CD4-positive, alpha-beta T cell treated with Interleukin-6 for 4 hours (primary cell): ENCODE measurements at places on chromosomes 6 and 20.

DNA sequence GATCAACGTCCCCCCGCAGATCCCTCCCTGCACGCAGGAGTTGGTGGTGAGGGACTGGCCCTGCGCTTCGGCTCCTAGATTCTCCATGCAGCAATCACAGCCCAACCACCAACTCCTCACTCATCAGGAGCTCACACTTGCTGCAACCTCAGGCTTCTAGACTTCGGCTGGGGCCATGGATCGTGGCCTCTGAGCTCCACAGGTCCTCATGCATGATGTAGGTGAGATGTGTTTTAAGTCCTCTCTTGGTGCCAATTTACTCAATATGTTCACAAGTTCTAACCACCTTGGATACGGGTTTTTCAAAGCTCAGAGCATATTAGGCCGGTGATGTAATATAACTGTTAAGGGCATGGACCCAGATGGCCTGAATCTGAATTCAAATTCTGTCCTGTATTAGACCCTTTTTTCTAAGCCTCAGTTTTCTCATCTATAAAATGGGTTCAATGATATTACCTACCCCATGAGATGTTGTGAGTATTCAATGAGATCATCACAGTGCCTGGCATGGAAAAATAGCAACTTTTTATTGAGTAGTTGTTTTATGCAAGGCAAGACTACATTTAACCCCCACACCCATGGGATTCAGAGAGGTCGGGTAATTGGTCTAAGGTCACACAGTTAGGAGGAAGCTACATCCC is 31.0 kb downstream of the SUN5 start:
- no peak for DNase-seq

DNA sequence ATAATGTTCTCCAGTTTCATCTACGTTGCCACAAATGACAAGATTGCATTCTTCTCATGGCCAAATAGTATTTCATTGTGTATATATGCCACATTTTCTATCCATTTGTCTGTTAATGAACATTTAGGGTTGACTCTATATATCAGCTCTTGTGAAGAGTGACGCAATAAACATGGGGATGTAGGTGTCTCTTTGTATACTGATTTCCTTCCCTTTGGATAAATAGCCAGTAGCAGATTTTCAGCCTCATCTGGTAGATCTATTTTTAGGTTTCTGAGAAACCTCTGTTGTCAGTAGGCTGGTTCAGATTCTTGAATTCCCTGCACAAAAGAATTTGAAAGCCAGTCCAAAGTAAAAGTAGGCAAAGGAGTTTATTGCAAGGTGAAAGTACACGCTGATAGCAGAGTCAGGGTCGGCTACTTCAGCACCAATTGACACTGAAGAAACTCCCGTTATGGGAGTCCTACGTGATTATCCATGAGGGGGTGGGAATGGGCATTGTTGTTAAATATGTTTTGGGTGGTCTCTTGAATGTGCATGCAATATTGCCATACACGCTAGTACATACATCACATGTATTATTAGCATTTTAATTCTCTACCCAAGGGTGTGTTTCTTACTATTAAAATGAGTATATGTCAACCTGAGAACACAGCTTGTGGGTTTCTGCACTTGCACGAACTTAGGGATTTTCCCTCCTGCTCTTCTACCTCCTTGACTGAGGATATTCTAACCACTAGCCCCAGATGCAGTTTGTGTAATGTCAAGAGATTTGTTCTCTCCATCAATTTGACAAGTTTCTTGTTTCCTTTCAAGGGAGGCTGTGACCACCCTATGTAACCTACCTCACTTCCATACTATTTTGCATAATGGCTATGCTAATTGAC is 14.4 kb upstream of the SLC17A2 start:
- DNase-seq, result no peak

DNA sequence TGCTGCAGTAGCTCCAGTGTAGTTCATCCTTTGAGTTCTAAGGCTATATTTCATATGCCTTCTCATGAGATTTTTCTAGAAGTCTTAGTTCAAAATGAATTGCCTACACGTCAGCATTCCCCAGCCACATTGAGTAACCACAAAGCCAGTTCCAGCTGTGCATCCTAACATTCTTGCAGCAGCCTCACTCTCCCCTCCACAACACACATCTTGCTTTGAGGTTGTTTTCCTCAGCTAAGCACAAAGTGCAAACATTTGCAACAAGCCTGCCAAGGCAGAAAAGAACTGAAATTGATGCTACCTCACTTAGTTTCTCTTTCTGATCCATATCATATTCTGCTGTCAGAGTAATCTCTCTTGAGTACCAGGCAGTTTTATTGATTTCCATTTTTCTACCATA is 160.7 kb upstream of the KCNQ5 start:
- DNase-seq, result no peak

GRCh38 chr20:44396369-44397130 is 41.1 kb downstream of the HNF4A start:
- DNase-seq, result no peak

DNA sequence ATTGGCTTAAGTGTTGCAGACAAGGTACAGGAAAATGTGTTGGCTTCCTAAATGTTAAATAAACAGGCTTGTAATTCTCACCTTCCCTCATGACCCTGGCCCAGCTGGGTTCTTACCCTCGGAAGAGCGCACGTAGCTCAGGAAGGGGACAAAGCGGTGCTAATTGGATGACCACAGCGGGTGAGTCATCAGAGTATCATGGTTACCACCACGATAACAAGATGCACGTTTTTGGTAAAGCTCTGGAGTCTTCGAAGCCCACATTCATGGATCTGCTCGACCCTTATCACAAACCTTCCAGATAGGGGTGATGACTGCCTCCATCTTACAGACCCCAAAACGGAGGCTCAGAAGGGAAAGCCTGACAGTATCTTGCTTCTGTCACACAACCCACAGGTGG is 32.8 kb downstream of the APCDD1L start:
- no peak for DNase-seq

DNA sequence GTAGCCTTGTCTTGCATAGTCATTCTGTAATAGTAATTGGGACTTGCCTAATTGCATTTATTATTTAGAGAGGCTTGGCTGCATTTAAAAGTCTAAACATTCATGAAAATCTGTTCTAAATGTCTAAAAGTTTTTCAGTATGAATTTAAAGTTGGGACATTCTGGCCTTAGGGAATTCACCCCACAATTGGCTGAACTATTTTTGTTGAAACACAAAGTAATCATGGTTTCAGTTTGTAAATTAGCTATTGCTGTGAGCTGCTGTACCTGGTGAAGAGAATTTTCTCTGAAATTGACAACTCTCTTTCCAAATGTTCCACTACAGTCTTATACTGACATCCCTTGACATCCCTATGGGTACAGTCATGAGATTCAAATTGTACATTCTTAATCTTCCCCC is 253.0 kb downstream of the FARS2 start:
- DNase-seq, result no peak

- no peak for DNase-seq
Measured at GRCh38 chr20:23143986-23144690, 58.0 kb upstream of the CD93 start.

DNA sequence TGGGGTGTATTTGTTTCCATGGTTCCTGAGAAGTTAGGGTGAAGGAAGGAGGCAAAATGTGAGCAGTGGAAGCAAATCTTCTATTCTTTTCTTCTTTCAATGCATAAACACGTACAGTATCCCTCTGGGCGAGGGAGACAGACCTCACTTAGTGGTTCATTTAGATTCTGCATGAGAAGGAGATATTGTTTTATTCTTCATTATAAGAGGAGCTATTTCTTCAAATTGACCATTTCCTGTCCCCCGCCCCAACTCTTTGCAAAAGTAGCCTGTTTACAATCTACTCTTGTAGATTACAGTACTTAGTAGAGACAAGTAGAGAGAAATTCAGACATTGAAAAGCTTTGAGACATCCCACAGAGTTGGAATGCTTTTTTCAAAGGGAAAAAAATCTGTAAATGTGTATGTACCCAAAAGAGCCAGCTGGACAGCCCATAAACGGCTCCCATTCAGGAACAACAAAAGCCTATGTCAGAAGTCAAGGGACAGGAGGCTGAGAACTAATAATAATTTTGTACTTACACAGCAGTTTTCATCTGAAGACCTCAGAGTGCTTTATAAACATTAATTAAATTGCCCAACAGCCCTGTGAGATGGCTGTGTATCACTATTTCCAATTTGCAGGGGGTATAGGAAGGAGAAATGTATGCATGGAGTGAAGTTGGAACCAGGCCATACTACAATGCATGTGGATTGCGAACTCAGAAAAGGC is 23.9 kb downstream of the CD83 start:
- DNase-seq, result no peak

DNA sequence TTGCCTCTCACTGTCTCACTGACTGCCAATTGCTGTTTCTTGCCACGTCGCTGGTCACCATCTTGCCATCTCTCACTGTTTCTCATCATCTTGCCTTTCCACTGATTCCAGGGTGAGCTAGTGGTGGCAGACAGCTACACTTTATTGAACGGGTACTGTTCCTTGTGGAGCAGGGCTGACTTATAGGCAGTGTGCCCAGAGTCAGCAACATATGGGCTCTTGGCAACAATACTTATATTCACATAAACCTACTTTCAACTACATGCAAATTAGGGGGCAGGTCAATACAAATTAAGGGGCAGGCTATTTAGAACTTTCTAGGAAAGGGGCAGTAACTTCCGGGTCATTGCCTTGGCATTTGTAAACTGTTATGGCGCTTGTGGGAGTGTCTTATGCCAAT is 186.2 kb upstream of the SYNDIG1 start:
- DNase-seq, result no peak

GRCh38 chr6:145968051-145968450 is 3.9 kb upstream of the SHPRH start:
- DNase-seq, result no peak

GRCh38 chr20:33915726-33916331 is 77.9 kb upstream of the RALY start:
- DNase-seq, result peak; percentile 70

- DNase-seq, result no peak
Measured at GRCh38 chr6:156832669-156833068, 55.5 kb downstream of the ARID1B start.

DNA sequence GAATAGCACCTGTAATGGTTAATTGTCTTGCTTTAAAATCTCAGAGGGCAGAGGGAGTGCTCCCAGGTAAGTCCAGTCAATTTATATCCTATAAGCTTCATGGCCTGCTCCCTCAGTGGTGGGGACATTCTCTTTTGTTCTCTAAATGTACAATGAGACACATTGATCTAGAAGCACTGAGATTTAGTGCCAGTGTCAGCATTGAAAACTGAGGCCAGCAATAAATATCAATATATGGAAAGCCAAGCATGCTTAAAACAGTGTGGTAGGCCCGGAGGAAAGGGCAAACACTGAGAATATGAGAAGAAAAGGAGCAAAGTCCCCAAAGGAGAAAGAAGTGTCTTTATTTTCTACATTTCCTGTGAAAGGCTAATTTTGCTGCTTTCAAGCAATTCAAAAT is 68.4 kb upstream of the CCN2 start:
- DNase-seq, result no peak

GRCh38 chr20:45098103-45098773 is 2.7 kb downstream of the KCNS1 start:
- DNase-seq, result peak; percentile 8

- no peak for DNase-seq
Measured at GRCh38 chr6:20417819-20418218, 16.1 kb downstream of the E2F3 start.

DNA sequence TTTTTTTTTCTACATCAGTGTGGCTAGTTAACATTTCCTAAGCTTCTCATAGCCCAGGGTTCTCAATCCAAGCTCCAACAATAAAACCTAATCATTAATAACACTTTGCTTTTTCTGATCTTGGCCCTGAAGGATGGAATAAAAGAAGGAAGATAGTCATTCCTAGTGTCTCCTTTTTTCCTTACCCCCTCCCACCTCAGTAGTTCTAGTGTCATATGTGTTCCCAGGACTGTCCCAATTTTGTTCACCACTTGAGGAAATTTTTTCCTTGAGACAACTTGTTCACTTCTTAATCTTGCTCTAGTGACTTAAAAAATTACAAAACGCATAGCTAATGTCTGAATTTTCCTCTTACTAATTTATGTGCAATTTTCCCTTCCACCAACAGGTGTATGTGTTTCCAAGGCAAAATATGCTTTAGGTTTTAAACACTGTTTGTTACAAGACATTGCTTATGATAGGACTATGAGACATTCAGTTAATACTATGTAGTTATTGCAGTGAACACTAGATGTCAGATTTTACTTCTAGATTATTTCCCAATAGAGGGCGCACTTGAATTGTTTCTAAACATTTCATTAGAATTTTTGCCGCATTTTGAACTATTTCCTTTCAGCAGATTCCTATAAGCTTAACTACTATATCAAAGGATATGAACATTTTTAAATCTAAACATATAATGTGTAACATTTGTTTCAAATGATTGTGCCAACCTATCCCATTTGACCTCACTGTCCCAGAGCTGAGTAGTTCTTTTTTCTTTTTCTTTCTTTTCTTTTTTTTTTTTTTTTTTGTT is 18.5 kb upstream of the C6orf141 start:
- no peak for DNase-seq

DNA sequence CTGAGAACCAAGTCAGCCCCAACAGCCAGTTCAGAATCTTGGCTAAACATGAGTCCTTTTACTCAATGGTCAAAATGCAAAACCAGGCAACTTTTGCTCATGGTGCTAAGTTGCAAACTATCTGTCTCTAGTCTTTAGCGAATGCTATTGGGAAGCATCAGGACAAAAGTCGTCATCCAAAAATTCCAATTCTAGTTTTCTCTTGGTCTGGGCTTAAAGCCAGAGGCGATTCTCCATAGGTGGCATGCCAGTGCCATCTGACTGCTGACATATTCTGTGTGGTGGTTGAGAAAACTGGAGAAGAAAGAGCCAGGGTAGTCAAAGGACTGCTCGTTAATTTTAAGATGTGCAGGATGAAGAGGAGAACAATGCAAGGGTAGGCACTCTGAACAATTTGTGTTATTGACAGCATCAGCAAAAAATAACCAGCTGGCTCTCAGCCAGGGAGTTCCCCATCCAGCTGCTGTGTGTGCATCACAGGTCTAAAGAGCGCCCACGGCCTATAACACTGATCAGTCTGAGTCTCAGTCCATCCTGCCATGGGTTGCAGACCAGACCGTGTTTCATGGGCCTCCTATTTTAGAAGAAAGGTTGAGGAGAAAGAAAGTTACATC is 313.6 kb downstream of the ALDH8A1 start:
- peak; percentile 57 for DNase-seq

DNA sequence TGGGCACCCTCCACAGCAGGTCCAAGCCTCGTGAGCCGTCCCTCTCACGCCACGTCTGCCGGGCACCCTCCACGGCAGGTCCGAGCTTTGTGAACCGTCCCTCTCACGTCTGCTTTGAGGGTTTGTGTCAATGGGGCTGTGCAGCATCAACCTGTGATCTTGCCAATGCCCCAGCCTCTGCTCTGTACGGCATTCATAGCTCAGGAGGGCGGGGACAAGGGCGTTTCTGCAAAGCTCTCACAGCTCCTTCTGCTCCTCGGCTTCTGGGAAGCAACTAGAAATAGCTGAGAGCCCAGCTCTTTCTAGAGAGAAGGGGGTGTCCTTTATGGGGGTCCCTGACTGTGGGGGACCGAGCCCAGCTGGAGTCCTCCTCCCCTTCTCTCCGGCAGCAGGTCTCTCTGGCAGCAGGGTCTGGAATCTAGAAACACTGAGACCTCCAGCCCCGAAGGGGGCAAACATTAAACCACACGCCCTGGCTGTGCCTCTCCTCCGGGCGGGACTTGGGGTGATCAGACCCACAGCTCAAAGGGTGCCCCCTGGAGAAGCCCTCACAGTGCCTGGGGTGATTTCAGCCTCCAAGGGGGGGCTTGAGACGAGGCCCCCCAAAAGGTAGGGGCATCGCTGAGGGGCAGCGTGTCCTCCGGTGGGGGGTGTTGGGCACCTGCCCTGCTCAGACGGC is 41.2 kb upstream of the CHRNA4 start:
- no peak for DNase-seq
